Calu3 (cell line): ENCODE measurements at places on chromosomes 16 and 17.

DNA sequence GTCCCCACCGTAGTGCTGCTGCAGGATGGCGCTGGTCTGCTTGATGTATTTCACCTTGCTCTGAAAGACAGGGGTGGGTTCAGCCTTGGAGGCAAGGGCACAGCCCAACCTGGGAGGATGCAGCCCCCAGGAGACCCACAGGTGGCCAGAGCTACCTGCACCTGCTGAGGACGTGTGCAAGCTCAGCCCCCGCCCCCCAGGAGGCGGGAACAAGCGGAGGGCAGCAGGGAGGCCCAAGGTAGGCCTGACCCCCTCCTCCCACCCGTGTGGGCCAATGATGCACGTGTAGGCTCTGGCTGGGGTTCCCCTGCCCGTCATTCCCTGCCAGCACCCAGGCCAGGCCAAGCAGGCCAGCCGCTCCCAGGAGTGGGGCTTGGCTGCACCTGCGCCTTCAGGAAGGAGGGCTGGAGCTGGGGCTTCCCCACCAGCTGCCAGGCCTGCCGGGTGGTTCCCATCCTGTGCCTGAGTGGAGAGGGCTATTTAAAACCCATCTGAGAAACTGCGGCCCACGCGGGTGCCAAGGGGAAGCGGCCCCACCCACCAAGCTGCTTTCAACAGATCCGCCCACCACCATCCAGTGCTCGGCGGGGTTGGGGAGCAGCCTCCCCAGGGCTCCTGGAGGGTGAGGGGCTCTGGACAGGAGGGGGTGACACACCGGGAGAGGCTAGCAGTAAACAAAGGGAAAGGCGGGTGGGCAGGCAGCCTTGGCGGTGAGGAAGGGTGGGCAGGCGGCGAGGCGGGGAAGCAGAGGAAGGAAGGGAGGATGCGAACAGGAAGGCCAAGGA lies 3.8 kb downstream of the NTHL1 start:
- H3K4me1 ChIP-seq: peaks cover 41% of the 10 kb centered on the region
- peaks cover 45% of the 10 kb centered on the region for H3K36me3 ChIP-seq
- no peak for DNase-seq
- no peaks in the 10 kb centered on the region for H3K27me3 ChIP-seq
- H3K4me3 ChIP-seq: no peak overlapping the region

GRCh38 chr17:81345228-81346089 lies 49.8 kb upstream of the BAHCC1 start:
- H3K36me3 ChIP-seq: peaks cover 59% of the 10 kb centered on the region
- peak overlapping the region; percentile 75 for H3K4me3 ChIP-seq
- peak; percentile 95 for DNase-seq
- no peaks in the 10 kb centered on the region for H3K27me3 ChIP-seq
- peak overlapping the region; percentile 45 for H3K27ac ChIP-seq

GRCh38 chr17:43915559-43915958 lies 8.2 kb upstream of the MPP2 start:
- no peak overlapping the region for H3K27ac ChIP-seq
- peaks cover 6% of the 10 kb centered on the region for H3K4me1 ChIP-seq
- H3K4me3 ChIP-seq: no peak overlapping the region
- no peak for DNase-seq
- H3K27me3 ChIP-seq: peaks cover 49% of the 10 kb centered on the region
- no peaks in the 10 kb centered on the region for H3K36me3 ChIP-seq

- no peak overlapping the region for H3K27ac ChIP-seq
- no peaks in the 10 kb centered on the region for H3K27me3 ChIP-seq
Measured at GRCh38 chr17:3610523-3610922, 1.3 kb upstream of the TRPV1 start.

DNA sequence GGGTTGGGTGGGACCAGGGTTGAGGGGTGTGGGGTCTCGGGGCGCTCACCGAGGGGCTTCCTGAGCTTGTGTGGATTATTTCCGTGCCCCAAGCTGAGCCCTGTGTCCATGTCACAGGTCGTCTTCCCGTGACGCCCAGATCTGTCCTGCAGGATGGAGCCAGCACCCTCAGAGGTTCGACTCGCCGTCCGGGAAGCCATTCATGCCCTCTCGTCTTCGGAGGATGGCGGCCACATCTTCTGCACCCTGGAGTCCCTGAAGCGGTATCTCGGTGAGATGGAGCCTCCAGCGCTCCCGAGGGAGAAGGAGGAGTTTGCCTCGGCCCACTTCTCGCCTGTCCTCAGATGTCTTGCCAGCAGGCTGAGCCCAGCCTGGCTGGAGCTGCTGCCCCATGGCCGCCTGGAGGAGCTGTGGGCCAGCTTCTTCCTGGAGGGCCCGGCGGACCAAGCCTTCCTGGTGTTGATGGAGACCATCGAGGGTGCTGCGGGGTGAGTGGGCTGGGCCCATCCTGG lies 1.0 kb downstream of the TELO2 start:
- DNase-seq: no peak
- peak overlapping the region; percentile 69 for H3K27ac ChIP-seq
- peaks cover 39% of the 10 kb centered on the region for H3K36me3 ChIP-seq
- H3K4me3 ChIP-seq: peak overlapping the region; percentile 85

DNA sequence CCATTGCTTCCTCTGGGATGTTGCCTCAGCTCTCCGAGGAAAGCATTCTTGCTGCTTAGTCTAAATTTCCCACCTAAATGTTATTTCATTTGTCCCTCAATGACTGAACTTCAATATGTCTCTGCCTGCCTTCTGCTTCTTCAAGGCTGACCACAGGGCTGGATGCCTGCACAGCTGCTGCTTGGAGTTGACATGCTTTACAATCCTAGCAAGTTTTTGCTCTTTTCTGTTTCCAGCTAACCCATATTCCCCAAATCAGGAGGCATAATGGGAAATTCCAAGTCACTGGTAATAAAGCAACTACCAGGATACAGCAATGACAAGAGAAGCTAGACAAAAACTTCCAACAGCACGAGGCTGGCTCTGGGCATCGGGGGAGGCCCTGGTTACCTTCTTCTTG lies 48.9 kb downstream of the GTF3C1 start:
- DNase-seq: no peak
- H3K27ac ChIP-seq: no peak overlapping the region
- H3K27me3 ChIP-seq: no peaks in the 10 kb centered on the region
- H3K4me3 ChIP-seq: no peak overlapping the region
- H3K36me3 ChIP-seq: peaks cover 61% of the 10 kb centered on the region

DNA sequence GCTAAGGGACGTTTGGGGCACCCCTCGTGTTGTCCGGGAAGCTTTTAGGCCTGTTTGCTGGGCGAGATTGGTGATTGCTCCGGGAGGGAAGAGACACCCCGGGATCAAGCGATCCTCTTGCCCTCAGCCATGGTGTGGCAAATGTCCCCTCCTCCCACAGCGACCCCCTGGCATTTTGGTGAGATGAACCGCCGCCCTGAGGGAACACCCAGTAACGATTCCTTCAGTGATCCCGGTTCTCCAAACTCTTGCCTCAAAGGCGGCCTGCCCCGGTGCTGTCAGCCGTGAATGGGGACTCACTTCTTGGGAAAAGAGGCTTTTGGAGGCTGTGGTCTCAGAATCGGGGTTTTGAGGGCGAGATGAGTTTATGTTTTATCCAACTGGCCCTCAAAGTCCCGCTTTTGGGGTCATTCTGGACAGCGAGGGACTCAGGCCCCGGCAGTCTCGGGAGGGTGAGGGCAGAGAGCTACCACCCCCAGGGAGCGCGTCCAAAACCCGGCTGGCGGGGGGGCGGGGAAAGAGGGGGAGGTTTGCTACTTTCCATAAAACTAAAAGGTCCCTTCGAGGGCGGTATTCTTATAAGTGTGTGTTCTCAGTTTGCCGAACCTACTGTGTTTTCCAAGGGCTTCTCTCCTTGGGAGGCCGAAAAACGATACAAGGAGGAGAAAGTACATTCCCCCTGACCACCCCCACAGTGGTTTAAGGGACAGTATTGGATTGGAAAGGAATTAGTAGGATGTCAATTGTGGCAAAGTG lies 232.7 kb downstream of the MRTFB start:
- DNase-seq: no peak
- peaks cover 25% of the 10 kb centered on the region for H3K36me3 ChIP-seq
- H3K27me3 ChIP-seq: no peaks in the 10 kb centered on the region
- H3K4me3 ChIP-seq: peak overlapping the region; percentile 82

DNA sequence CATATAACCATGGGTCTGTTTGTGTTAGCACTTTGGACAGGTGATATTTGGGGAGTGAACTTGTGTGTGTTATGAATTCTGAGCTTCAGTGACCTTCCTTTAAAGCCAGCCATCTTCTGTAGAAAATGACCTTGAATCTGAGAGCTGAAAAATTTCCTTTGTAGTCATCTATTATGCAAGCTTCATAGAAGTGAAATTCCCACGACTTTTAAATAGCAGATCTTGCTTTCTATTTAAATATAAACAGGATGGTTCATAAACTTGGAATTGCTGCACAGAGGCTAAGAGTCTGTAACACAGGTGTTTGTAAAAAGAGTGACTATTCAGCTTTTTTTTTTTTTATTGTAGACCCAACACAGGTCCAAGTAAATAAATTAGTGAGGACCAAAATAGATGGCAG lies 85.5 kb downstream of the MARCHF10 start:
- no peak for DNase-seq
- no peaks in the 10 kb centered on the region for H3K36me3 ChIP-seq
- no peak overlapping the region for H3K4me3 ChIP-seq

DNA sequence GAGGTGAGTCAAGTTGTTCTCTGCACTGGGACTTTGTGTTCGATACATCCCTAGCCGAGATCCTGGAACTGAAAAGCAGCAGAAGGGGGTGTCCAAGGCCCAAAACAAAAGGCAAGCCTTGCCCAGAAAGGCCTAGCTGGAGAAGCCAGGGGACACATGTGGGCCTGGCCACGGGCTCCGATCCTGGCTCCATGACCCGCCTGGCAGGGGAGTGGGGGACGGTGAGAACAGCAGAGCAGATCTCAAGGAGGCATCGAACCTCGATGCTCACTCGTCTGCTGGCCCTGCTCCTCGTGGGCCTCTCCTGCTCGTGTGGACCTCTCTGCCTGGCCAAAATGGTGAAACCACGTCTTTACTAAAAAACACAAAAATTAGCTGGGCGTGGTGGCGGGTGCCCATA lies 8.9 kb downstream of the CCNF start:
- DNase-seq: no peak
- H3K4me1 ChIP-seq: no peaks in the 10 kb centered on the region
- H3K27me3 ChIP-seq: no peaks in the 10 kb centered on the region
- no peak overlapping the region for H3K4me3 ChIP-seq
- peaks cover 64% of the 10 kb centered on the region for H3K36me3 ChIP-seq

GRCh38 chr16:19843371-19843770 lies 41.3 kb downstream of the GPRC5B start:
- no peaks in the 10 kb centered on the region for H3K4me1 ChIP-seq
- H3K27ac ChIP-seq: no peak overlapping the region
- no peaks in the 10 kb centered on the region for H3K27me3 ChIP-seq
- no peak for DNase-seq

DNA sequence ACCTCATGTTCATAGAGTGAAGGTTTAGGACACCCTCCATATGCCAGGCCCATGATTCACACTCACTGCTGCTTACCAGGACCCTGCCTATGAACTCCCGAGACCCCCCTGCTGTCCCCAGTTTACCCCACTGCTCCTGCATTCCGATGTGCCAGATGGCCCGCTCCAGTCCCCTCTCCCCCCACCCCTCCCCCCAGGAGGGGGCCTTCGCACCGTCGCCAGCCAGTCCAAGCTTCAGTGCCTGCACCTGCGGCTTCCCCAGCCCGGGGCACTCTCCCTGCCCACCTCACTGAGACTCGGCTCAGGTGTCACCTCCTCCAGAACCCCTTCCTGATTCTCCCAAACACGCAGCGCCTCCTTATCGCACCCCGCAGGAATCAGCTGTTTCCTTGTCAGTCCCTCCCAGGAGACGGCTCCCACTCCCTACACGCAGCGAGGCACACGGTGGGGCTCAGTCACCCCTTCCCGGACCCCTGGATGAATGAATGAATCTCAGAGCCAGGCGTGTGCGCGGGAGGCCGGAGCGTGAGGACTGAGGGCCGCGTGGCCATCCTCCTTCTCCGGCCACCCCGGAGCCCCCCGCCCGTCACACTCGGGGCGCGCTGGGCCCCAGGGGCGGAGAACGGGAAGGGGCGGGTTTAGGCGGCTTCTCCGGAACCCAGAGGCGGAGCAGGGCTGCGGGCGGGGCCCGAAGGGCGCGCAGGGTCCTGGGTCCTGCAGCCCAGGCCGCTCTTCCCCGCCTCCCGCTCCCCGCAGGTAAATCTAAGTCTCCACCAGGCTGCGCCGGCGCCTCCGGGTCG lies 1.6 kb downstream of the MYO1C start:
- H3K36me3 ChIP-seq: peaks cover 50% of the 10 kb centered on the region
- H3K27me3 ChIP-seq: no peaks in the 10 kb centered on the region
- H3K4me3 ChIP-seq: peak overlapping the region; percentile 77

GRCh38 chr16:77675464-77676324 lies 46.6 kb upstream of the NUDT7 start:
- DNase-seq: peak; percentile 75
- no peaks in the 10 kb centered on the region for H3K27me3 ChIP-seq
- H3K36me3 ChIP-seq: no peaks in the 10 kb centered on the region
- no peak overlapping the region for H3K4me3 ChIP-seq
- no peaks in the 10 kb centered on the region for H3K4me1 ChIP-seq

DNA sequence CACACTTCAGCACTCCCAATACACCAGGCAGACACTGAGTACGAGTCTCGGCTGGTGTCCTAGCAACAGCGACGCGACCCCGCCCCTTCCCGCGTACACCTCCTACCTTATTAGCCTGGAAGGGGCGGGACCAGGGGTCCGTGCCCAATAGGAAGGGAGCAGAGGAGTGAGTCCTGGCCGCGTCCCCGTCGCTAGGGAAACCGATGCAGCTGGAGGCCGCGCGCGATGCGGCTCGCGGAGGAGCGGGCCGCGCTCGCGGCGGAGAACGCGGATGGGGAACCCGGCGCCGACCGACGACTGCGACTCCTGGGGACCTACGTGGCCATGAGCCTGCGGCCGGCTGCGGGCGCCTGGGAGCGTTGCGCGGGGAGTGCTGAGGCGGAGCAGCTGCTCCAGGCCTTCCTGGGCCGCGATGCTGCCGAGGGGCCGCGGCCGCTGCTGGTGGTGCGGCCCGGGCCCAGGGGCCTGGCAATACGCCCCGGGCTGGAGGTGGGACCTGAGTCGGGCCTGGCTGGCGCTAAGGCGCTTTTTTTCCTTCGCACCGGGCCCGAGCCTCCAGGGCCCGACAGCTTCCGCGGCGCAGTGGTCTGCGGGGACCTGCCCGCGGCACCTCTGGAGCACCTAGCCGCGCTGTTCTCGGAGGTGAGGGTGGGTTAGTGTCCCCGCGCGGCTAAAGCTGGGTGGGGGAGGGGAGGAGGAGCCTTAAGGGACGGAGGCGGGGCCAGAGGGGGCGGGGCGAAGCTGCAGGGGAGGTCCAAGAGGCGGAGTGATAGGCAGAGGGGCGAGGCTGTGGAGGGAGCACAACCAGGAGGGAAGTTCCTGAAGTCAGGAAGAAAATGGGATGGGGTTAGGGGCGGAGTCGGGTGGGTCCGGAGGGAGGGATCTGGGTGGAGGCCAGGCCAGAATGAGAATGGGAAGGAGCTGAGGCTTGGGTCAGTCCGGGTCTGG lies at the start of gene DNAH9:
TSS of gene DNAH9 (plus strand) at position 197 of the 948 bp plus-strand sequence. CDS start at position 226, 29 bp downstream.
- H3K4me1 ChIP-seq: no peaks in the 10 kb centered on the region
- no peaks in the 10 kb centered on the region for H3K27me3 ChIP-seq
- H3K27ac ChIP-seq: peak within 1 kb of the TSS; percentile 45
- peak; percentile 93 for DNase-seq
- H3K36me3 ChIP-seq: no peaks in the 10 kb centered on the region
- peak within 1 kb of the TSS; percentile 67 for H3K4me3 ChIP-seq

GRCh38 chr17:2366747-2367494 lies 29.6 kb downstream of the SGSM2 start:
- H3K27ac ChIP-seq: no peak overlapping the region
- H3K36me3 ChIP-seq: peaks cover 37% of the 10 kb centered on the region
- no peak for DNase-seq
